Left lung (tissue), 14 donors: ENCODE measurements at places on chromosomes 2 and 18. TPM values are rescaled to one million over a fixed set of nuclear protein-coding genes. Genes with fewer than 3 reads are reported as not detected.

DNA sequence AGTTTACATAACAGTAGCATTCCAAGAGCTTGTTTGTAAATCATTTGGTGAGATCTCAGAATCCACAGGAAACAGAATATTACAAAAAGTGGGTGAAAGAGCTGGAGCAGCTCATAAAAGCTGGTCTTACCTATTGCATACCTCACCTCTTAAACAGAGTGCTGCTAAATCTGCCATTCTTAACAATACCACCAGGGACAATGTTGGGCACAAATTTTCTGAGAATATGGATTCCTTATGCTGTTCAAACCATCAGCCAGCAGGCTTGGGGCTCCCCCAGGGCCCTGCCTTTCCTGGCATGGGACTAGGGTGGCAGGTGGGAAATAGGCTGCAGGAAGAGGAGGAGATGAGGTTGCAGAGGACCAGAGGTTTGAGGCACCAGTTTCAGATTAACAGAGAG is 55.6 kb downstream of the TGFA start:
- no peak overlapping the region for H3K27ac ChIP-seq
- no peaks in the 10 kb centered on the region for H3K4me1 ChIP-seq
- no peak overlapping the region for H3K4me3 ChIP-seq
- no peaks in the 10 kb centered on the region for H3K36me3 ChIP-seq
- no peak for DNase-seq
- H3K27me3 ChIP-seq: no peaks in the 10 kb centered on the region

Gene DSG4
- total RNA-seq: not detected

GRCh38 chr2:52017646-52018235 is 985.8 kb upstream of the NRXN1 start:
- H3K36me3 ChIP-seq: no peaks in the 10 kb centered on the region
- no peaks in the 10 kb centered on the region for H3K4me1 ChIP-seq
- H3K27ac ChIP-seq: no peak overlapping the region

Gene FAP
- total RNA-seq: 25.3 TPM

DNA sequence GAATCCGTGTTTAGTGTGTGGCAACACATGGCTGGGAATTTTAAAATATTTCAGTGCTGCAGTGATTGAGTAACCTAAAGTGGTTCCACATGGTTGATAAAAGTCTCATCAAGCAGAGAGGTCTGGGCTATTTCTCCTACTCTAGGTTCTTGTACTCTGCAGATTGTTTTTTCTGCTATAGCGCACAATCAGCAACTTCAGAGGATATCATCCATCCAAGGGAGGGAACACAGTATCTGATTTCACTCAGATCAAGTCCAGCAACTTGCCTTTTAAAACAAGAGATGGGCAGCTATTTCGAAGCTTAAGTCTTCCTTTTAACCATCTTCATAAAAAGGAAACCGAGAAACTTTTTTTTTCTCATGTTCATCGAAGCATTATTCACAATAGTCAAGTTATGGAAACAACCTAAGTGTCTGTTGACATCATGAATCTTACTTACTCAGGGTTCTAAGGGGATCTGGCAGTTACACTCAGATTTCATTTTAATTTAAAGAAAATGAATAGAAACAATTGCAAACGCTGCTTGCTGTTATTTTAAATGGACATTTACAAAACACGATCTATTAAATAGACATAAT is 172.7 kb upstream of the TRIB2 start:
- H3K36me3 ChIP-seq: no peaks in the 10 kb centered on the region
- no peak overlapping the region for H3K4me3 ChIP-seq
- peak; percentile 3 for DNase-seq

DNA sequence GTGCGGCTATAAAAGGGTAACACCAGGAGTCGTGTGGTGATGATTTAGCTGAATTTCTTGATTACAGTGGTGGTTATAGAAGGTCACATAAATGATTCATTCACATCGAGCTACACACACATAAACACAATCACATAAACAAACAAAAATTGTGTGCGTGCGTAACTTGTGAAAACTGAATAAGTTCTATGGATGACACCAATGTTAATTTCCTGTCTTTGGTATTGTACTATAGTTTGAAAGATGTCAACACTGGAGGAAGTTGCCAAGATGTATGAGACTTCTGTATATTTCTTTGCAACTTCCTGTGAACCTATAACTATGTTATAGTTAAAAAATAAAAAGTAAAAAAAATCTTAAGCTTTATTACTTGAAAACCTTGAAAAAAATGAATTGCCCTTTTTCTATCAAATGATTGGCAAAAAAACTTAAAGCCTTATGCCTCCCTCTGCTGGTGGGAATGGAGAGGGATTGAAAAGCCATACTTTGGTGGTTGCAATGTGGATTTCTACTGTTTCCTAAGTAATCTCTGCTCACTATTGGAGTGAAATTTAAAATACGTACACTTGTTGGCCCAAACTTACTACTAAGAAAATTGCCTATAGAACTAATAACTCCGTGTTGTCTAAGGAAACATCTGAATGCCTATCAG is 227.7 kb downstream of the RPIA start:
- no peaks in the 10 kb centered on the region for H3K4me1 ChIP-seq
- DNase-seq: no peak
- no peaks in the 10 kb centered on the region for H3K36me3 ChIP-seq
- H3K27ac ChIP-seq: no peak overlapping the region
- H3K4me3 ChIP-seq: no peak overlapping the region

GRCh38 chr18:71327850-71328249 is 1039.0 kb downstream of the SOCS6 start:
- H3K4me3 ChIP-seq: no peak overlapping the region
- H3K4me1 ChIP-seq: no peaks in the 10 kb centered on the region
- H3K36me3 ChIP-seq: no peaks in the 10 kb centered on the region
- DNase-seq: no peak
- H3K27me3 ChIP-seq: no peaks in the 10 kb centered on the region

DNA sequence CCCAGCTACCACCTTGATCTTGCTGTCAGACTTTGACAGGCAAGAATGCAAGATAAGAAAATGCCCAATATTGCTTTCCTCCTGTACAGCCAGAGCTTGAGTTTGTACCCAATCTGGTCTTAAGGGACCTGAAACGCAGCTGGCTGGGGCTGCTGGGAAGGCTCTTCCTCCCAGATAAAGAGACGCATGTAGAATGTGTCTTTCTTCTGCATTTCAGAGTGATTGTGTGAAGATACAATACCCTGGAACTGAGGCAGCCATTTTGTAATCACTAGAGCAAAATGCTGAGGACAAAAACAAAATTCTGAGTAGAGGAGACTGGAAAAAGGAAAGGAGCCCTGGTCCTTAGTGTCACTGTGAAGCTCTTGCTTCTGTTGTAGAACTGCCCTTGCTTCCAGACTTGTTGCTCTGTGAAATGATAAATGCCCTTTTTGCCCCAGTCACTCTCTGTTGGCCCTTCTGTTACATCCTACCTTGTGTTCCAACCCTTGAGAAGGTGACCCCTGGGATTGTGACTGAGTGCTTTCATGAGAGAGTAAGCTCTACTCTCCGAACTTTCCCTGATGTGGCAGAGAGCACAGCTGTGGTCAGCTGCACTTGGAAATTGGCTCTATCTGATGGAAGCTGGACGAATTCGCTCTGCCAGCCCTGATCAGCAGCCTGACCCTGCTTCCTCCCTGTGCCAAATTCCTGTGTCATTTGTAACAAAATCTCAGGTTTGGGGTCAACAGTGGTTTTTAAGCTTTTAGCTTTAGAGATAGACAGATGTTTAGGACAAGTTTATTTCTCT is 137.4 kb upstream of the RBMS1 start:
- peaks cover 5% of the 10 kb centered on the region for H3K4me1 ChIP-seq
- H3K4me3 ChIP-seq: no peak overlapping the region
- H3K27ac ChIP-seq: no peak overlapping the region
- DNase-seq: no peak
- H3K36me3 ChIP-seq: no peaks in the 10 kb centered on the region

- H3K27me3 ChIP-seq: peaks cover 44% of the 10 kb centered on the region
- peak overlapping the region; percentile 49 for H3K4me3 ChIP-seq
- no peak for DNase-seq
- no peaks in the 10 kb centered on the region for H3K4me1 ChIP-seq
- no peak overlapping the region for H3K27ac ChIP-seq
Observed at GRCh38 chr2:1745171-1746023, 1.1 kb upstream of the PXDN start.

DNA sequence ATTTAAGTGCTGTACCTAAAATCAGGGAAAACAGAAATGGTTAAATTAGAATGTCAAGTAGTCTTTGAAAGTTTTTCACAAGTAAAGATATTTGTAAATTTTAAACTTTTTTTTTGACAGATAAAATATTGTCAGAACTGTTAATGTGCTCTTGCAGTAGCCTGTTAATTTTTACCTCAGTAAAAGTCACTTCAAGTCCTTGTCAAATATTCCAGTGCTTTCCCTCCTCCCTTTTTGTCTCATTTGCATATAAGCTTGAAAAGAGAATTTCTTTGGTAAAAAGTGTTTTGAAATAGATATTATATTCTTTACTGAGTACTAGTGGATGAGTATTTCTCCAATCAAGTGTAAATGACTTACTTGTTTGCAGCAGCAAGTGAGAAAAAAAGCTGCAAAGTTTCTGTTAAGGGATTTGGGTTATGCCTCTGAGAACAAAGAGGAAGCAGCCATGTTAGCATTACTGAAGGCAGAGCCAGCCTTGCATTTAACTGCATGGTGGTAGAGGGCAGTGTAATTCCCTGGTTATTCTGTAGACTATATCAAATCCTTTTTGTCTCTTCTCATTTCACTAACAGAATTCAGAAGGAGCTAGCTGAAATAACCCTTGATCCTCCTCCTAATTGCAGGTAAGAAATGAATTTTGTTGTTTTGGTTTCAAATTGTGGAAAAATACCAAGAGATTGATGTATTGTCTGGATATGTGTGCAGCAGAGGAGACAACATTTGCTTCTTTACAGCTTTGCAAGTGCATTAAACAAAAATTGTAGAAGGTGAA is 3.2 kb downstream of the UBE2E3 start:
- no peak for DNase-seq
- H3K27me3 ChIP-seq: no peaks in the 10 kb centered on the region
- H3K4me3 ChIP-seq: no peak overlapping the region
- no peaks in the 10 kb centered on the region for H3K36me3 ChIP-seq
- peaks cover 40% of the 10 kb centered on the region for H3K4me1 ChIP-seq

GRCh38 chr2:150944315-150944714 is 317.3 kb downstream of the RBM43 start:
- no peaks in the 10 kb centered on the region for H3K4me1 ChIP-seq
- no peaks in the 10 kb centered on the region for H3K36me3 ChIP-seq
- no peak overlapping the region for H3K4me3 ChIP-seq
- no peak overlapping the region for H3K27ac ChIP-seq
- no peak for DNase-seq

DNA sequence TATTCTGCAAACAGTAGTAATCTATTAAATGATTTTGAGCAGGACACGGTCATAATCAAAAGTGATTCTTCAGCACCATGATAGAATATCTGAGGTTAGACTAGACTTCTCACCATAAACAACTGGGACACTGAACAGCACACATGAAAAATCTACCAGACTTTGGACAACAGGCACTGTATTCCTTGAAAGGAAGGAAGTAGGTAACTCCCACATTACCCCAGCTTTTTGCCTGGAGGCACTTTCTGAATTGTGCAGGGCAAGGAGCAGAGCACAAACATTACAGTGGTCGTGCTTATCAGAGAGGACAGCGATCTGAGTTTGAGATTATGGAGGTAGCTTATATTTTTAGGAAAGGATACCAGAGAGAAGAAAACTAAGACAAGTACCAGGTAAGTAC is 25.3 kb upstream of the IL1RL1 start:
- no peaks in the 10 kb centered on the region for H3K27me3 ChIP-seq
- no peak overlapping the region for H3K27ac ChIP-seq
- no peak for DNase-seq
- no peak overlapping the region for H3K4me3 ChIP-seq
- peaks cover 21% of the 10 kb centered on the region for H3K4me1 ChIP-seq

Gene CLIP4
- 40.1 TPM for total RNA-seq

Gene ADNP2
- 13.5 TPM for total RNA-seq

GRCh38 chr2:158142568-158143332 is 41.1 kb downstream of the UPP2 start:
- no peak overlapping the region for H3K27ac ChIP-seq
- H3K27me3 ChIP-seq: no peaks in the 10 kb centered on the region
- DNase-seq: no peak
- H3K36me3 ChIP-seq: no peaks in the 10 kb centered on the region
- H3K4me3 ChIP-seq: no peak overlapping the region

- H3K27me3 ChIP-seq: no peaks in the 10 kb centered on the region
- no peak overlapping the region for H3K4me3 ChIP-seq
- no peak overlapping the region for H3K27ac ChIP-seq
Observed at GRCh38 chr18:286515-287310, 18.9 kb upstream of the THOC1 start.

- no peak overlapping the region for H3K27ac ChIP-seq
- H3K27me3 ChIP-seq: no peaks in the 10 kb centered on the region
- H3K36me3 ChIP-seq: no peaks in the 10 kb centered on the region
Observed at GRCh38 chr2:42223067-42223854, 54.1 kb downstream of the EML4 start.

DNA sequence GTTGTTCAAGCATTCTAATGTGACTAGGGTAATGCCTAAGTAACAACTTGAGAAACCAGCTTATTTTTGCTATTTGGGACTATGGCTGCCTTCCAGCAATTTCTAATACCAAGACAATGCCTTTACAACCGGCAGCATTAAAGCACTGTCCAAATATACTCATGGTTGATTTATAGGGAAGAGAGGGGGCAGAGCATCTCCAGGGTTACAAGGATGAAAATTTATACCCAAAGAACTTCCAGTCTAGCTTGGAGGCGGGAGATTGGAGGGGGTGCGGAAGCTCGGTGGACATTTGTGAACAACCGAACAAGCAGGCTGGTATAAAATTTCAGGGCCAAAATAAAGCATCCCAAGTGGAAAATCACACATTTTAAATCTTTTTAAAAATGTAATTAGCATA is 294.9 kb upstream of the STON1 start:
- no peak for DNase-seq
- H3K27ac ChIP-seq: no peak overlapping the region
- no peaks in the 10 kb centered on the region for H3K27me3 ChIP-seq
- H3K4me3 ChIP-seq: no peak overlapping the region
- H3K4me1 ChIP-seq: no peaks in the 10 kb centered on the region

- peaks cover 46% of the 10 kb centered on the region for H3K27me3 ChIP-seq
- H3K4me3 ChIP-seq: peak overlapping the region; percentile 55
- H3K4me1 ChIP-seq: peaks cover 22% of the 10 kb centered on the region
- peak overlapping the region; percentile 78 for H3K27ac ChIP-seq
Observed at GRCh38 chr18:23133860-23134779, 1.2 kb upstream of the CABLES1 start.

- no peak overlapping the region for H3K27ac ChIP-seq
- H3K36me3 ChIP-seq: peaks cover 38% of the 10 kb centered on the region
- no peaks in the 10 kb centered on the region for H3K27me3 ChIP-seq
- no peak overlapping the region for H3K4me3 ChIP-seq
- DNase-seq: no peak
Observed at GRCh38 chr2:120278901-120279300, 26.2 kb downstream of the RALB start.

Gene GALNT13
- total RNA-seq: 1.1 TPM

Gene ALPI
- total RNA-seq: not detected
